CD8-positive, alpha-beta memory T cell (primary cell): ENCODE measurements at places on chromosomes 7 and 10.

GRCh38 chr10:126650161-126650560 is 20.3 kb downstream of the C10orf90 start:
- DNase-seq: no peak

DNA sequence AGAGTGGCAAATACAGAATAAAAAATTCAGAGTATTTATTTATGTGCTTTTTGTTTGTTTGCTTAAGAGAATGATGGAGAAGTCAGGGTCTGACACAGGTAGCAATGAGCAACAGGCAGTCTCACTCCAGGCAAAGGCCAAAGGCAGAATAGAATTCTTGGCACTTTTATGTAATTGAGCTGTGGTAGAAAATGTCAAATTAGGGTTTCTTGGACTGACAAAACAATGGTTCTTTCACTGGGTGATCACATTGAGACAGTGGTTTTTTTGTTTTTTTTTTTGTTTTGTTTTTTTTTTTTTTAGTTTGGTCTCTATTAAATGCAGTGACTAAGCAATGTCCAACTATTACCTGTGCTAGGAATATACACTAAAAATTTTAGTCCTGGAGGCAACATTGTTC is 27.4 kb downstream of the POM121L12 start:
- no peak for DNase-seq

GRCh38 chr7:88310956-88311674 is 4.4 kb upstream of the STEAP4 start:
- DNase-seq: no peak

- DNase-seq: no peak
These were observed 86.6 kb downstream of the FRMPD2 start for GRCh38 chr10:48187713-48188485.

DNA sequence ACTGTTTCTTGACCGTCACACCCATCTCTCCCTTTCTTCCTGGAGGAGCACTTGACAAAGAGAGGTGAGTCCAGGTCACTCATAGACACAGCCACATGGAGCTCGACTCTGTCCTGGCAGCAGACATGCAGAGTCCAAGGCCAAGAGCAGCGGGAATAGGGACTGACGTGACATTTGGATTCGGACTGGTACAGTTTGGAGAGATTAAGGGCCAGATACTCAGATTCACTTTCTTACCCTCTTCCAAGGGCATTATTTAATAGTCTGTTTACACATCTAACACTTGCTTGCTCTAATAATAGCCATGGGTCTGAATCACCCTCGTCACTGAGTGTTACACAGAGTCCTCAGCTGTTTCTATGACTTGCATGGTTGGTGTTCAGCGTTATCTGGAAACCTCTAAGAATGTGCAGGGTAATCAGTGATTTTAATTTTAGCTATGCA is 39.2 kb upstream of the OTUD1 start:
- no peak for DNase-seq

- DNase-seq: no peak
These were observed 22.8 kb upstream of the ANKRD2 start for GRCh38 chr10:97549587-97550322.

GRCh38 chr7:30810986-30811385 is 39.8 kb downstream of the MINDY4 start:
- DNase-seq: no peak

GRCh38 chr7:45100761-45101480 is 10.6 kb downstream of the TBRG4 start:
- DNase-seq: no peak

DNA sequence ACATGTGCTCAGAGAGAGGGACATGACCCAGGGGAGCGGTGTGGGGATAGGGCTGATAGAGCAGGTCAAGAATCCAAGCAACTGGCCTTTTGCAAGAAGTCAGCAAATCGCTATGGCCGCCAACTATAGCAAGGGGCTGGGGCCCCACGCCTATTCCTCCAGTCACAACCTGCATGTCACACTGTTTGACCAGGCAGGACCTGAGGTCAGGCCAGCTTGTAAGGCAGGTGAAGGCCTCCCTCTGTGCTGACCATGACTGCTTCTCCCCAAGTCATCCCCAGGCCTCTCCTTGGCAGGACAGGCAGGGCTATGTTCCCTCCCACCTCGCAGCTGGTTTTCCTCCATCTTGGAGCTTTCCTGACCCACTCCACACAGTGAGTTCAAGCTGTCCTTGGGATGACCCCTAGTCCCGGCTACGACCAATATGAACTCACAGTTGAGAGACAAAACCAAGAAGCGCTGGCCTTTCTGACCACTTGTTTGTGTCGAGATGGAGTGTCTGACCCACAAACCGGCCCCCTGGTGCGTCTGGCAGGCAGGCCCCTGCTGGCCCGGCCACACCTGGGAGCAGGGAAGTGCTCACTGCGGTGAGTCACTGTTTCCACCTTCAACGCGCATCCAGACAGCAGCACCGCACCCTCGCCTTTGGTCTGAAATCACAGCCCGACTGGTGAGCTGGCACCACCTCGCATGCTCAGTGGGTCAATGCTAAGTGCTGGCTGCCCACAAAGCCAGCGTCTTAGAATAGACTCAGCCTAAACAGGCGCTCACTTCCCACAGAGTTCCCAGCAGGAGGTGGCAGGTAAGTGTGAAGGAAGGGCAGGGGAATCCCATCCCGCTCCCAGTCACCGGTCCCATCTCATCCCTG is 81.4 kb downstream of the VWA2 start:
- no peak for DNase-seq

DNA sequence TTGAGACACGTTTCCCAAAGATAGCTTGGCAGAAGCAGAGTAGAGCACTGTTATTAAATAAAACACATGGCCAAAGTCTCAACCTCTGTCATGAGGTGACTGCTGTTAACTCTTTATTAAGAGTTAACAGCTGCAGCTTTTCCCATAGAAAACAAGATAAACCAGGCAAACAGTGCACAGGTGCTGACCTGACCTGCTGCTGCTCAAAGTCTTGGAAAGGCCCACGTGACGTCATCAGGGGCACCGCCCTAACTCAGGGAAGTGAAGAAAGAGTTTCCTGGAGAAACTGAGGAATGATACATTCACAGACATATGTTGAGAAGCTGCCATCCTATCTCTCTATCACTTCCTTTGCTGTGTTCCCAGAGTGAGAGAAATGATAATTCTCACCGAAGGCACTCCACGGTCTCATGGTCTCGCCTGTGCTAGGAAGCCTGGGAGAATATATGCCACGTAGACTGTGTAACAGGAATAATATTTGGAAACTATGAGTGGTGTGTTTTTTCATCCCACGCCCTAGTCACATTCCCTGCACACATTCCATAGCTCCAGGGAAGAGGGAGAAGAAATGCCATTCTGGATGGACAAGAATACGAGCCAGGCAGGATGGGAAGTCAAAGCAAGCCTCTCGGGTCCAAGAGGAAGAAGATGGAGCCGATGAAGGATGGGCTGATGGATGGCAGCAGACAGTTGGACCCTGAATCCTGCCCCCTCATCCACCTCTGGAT is 146.2 kb upstream of the NFE2L3 start:
- no peak for DNase-seq

GRCh38 chr7:83837683-83838082 is 188.7 kb upstream of the SEMA3E start:
- DNase-seq: no peak
